ENCODE measurements at places on chromosomes 16 and 17.
A peak's percentile ranks its signal among the peaks of the same experiment; 100 is the strongest.

DNA sequence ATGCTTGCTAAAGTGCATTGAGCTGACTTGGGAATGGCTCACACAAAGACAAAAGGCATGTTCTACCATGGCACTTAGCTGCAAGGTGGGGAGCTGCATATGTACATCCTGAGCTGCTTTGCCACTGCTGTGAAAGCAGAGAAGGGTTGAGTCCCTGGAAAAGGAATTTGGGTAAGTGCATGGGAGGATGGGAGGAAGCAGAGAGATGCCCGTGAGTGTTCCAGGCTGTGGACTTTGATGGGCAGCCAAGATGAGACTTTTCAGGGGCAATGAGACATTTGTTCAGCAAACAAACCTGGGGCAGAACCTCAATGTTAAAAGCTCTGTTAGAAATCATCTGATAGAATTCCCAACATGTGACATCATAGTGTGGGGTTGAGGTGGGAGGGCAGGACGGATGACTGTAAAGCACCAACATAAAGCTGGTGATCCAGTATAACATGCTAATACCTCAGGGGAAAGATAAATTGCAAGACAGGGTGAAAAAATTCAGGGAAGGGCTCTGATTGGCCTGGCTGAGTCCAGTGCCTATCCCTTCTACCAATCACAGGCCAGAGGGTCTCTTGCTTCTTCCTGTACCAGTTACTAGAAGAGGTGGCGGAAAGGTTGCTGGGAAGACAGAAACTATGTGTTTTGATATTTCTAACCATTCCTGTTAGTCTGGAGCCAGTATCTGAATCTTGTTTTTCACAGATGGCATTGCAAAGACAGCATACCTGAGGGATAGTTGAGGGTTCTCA lies 163.2 kb downstream of the UTP18 start:
- DNase-seq, result peak; percentile 37

DNA sequence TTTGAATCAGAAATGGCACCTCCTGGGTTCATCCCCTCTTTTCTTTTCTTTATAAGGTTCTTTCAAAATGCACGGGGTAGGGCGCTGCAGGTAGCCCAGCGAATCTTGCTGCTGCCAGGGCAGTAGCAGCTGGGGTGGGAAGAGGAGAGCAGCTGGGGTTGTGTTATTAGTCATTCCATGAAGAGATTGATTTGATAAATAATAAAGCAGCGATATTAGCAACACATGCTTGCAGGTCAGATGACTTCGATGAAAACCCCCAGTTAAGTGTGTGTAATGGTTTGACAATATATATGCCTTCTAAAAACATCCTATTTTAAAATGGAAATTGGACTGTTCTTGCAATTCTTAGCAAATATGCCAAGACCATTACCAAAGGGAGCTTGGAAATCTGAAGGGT lies 200.7 kb downstream of the CCDC182 start:
- DNase-seq, result no peak

DNA sequence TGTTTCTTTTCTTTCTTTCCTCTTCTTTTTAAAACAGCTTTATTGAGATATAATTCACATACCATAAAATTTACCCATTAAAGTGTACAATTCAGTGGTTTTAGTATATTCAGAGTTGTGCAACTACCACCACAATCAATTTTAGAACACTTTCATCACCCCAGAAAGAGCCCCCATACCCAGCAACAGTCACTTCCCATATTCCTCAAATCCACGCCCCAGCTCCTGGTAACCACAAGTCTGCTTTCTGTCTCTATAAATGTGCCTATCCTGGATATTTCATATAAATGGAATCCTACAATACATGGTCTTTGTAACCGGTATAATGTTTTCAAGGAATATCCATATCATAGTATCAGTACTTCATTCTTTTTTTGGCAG lies 19.4 kb downstream of the RARA start:
- no peak for DNase-seq

- DNase-seq, result no peak
Measured at GRCh38 chr16:57473176-57473840, 10.8 kb downstream of the POLR2C start.

GRCh38 chr17:35519439-35519838 lies 18.0 kb downstream of the SLFN12L start:
- no peak for DNase-seq

DNA sequence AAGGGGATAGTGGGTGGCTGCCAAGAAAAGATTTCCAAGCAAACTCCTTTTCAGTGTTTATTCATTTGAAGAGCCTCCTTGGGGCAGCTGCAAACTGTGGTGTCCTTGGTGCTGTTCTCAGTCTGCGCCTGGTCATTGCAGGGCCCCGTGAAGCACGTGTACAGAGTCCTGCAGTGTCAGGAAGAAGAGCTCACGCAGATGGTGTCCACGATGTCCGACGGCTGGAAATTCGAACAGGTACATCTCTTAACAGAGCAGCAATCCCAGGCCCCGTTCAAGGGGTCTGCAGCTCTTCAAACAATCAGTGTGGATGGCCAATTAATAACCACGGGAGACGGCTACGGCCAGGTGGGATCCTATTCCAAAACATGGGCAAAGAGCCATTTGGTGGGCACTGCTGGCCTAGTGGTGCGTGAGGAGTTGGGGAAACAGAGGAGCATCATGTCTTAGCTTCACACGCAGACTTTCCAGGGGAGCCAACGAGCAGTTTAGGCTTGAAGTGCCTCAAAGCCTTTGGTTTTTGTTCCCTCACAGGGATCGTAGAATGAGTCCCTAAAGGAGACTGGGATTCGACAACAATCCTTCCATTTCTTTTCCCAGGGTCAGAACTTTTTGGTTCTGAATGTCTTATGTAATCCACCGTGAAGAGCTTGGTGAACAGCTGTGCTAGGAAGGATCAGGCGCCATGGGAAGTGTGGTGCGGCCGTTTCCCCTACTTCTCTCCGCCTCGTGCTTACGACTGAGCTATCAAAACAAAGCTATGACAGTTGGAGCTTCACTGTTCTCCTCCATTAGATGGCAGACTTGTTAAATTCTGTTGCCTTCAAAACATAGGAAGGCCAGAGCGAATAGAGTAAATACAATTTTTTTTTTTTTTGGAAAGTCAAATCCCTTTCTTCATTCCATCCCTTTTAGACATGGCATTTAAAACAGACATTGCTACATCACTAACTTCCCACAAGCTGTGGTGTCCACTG lies 12.6 kb downstream of the KCTD2 start:
- DNase-seq, result no peak

GRCh38 chr16:48462106-48462740 lies 77.0 kb upstream of the SIAH1 start:
- no peak for DNase-seq

- DNase-seq, result no peak
Measured at GRCh38 chr16:24737916-24738594, 8.6 kb downstream of the TNRC6A start.

GRCh38 chr16:21222495-21223337 lies 10.8 kb upstream of the ANKS4B start:
- DNase-seq, result no peak

GRCh38 chr17:74860229-74860871 lies 665 bp upstream of the GRIN2C start:
- no peak for DNase-seq

DNA sequence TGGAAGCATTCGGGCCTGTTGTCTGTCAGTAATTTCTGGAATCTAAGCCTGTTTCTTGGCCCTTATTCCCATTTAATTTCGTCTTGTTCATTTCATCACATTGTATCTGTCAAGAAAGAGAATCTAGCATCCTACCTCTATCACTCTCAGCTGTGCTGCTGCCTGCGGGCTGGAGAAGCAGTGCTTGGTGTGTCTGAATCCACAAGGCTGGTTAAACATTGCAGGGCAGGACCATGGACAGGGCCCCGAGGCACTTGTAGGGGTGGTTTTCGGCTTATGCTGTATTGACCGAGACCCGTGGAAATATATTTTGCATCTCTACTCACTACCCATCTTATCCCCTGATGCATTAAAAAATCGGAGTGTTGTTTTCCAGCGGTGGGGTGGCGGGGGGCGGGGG lies 3.1 kb downstream of the RAB11FIP4 start:
- peak; percentile 43 for DNase-seq

GRCh38 chr17:30236766-30237165 lies 1.3 kb upstream of the SLC6A4 start:
- DNase-seq, result no peak

DNA sequence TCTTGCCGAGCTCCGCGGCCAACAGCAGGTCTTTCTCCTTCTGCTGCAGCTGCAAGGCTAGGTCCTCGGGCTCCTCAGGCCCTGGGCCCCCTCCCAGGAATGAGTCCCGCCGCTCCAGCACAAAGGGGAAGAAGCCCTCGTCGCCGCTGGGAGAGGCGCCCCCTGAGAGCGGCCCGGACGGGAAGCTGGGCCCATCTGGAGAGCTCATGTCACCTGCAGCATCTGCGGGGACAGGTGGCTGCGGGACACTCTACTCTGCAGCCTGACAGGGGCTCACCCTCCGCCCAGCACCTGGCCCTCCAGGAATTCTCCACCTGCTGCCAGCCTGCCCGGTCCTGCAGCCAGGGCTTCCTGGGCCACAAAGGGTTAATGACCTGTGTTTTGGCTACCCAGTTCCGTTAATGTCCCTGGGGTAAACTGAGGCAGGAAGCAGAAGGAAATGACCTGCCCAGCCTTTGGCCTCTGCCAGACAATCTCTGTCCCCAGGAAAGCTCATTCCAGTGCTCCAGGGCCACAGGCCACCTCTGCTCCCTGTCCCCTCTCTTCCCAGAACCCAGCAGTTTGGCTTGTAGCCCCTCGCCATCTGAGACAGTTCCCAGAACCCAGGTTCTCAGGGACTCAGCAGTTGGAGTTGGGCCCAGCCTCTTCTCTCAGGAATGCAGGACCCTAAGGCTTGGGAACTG lies 1.3 kb downstream of the BICDL2 start:
- no peak for DNase-seq

DNA sequence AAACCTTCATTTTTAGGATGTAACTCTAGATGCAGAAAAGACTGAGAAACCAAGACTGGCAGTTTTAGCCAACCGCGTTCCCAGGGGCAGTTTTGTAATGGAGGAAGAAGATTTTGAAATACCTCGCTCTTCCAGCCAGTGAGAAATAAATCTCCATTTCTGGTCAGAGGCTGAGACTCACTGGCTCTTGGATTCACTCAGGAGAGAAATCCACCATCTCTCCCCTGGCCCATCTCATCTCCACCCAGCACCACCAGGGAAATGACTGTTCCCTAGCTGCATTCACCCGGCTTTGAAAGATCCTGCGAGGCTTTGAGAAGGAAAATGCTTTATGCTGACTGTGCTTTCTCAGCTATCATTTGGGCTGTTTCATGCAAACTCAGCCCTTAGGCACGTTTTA lies 185.2 kb downstream of the SOX9 start:
- no peak for DNase-seq

- DNase-seq, result no peak
Measured at GRCh38 chr17:32882029-32882428, 5.1 kb upstream of the MYO1D start.

- no peak for DNase-seq
Measured at GRCh38 chr16:89150090-89150835, 21.3 kb upstream of the CDH15 start.

DNA sequence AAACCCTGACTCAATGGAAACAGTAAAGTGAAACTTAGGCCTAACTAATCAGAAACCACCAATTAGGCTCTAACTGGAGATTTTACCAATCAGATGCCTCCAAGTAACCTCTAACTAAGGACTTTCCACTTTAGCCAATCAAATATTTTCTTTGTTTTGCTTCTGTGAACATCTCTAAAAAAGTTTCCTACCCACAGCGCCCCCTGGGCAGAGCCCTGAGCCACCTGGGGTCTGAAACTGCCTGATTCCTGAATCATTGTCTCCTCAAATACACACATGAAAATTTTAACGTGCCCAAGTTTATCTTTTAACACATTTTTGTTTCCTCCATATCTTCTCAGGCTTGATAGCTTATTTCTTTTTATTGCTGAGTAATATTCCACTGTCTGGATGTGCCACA lies 19.0 kb downstream of the ADAD2 start:
- no peak for DNase-seq

- no peak for DNase-seq
Measured at GRCh38 chr17:81466564-81467472, 45.8 kb downstream of the ACTG1 start.

DNA sequence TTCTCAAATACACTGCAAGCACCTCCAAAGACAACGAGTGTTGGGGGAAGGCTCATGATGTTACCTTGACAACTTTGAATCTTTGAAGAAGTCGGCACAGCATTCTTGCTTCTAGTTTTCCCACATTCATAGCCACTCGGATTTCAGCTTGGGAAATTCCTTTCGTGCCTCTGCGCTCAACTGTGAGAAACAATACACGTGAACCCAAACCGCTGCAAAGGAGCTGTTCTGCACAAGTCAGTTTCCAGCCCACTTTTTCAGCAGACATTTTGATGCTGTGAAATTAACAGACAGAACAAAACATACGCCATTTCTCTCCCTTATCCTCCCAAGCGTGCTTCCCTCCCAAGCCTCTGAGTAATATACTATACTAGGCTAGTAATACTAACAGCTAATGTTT lies 41.2 kb downstream of the GTF3C1 start:
- DNase-seq, result no peak

Measured in vagina (tissue), 2 donors.